Mesothelial cell of epicardium (in vitro differentiated cells): ENCODE measurements at places on chromosomes 4 and X.

- no peak for DNase-seq
- H3K27me3 ChIP-seq: no peaks in the 10 kb centered on the region
- H3K36me3 ChIP-seq: peaks cover 33% of the 10 kb centered on the region
- H3K4me1 ChIP-seq: peaks cover 15% of the 10 kb centered on the region
- peak overlapping the region; percentile 64 for H3K27ac ChIP-seq
These were observed 16.2 kb downstream of the PRKX start for GRCh38 chrX:3697220-3697684.

DNA sequence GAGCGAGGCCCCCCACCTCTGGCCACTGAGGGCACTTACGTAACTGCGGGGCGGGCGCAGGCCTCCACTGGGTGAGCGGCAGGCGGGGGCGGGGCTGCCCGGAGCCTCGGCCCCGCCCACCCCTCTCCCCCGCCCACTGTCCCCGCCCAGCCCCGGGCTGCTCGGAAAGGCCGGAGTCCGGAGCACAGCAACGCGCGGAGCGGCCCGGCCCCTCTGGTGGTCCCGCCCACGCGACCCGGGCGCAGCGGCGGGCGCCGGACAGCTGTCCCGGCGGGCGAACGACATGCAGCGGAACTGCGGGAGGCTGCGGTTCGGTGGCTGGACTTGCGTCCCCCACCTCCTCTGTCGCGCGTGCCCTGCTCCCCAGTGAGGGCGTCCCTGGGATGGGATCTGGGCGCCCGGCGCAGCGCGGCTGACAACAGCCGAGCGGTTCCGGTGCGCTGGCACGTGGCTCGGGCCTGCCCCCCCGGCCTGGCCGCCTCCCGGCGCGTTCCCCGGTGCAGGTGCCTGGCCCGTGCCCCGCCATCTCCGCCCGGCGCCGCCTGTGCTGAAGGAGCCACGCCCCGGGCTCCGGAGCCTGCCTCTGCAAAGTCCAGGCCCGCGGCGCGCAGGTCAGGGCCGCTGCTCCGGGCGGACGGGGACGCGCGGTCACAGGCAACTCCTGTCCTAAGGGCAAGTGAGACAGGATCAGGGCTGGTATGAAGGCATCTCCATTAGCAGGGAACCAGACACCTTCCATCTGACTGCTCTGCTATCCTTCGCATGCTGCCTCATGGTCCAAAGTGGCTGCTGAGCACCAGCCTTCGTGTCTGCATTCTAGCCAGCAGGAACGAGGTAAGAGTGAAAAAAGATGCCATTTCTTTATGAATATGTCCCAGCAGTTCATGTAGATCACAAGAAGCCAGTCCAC is 21.8 kb upstream of the JAKMIP1 start:
- no peaks in the 10 kb centered on the region for H3K36me3 ChIP-seq
- peak overlapping the region; percentile 55 for H3K4me3 ChIP-seq
- no peaks in the 10 kb centered on the region for H3K4me1 ChIP-seq
- DNase-seq: peak; percentile 42

DNA sequence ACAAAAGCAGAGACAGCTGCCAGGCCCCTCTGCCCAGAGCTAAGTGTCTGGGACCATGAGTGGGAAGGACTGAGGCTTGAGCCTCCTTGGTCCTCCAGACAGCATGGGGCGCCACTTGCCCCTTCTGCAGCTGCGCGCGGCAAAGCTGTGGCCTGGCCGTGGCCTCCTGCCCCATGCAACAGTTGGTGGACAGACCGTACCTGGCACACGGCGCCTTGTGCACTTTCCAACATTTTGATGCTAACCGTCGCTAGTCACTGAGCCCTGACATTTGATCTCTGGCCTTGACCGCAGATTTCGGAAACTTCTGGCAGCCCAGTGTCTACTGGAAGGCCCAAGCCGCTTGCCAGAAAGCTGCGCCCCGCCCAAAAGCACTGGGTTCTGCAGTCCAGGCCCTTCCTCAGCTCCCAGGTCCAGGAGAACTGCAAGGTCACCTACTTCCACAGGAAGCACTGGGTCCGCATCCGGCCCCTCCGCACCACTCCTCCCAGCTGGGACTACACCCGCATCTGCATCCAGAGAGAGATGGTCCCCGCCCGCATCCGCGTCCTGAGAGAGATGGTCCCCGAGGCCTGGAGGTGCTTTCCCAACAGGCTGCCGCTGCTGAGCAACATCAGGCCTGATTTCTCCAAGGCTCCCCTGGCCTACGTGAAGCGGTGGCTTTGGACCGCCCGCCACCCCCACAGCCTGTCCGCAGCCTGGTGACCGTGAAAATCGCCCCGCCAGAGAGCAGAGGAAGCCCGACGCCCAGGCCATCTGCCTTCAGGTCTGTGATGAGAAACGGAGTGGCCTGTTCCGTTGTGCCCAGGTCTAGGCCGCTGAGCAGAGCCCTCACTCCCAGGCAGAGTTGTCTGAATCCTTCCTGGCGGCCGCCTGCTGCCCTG is 35.3 kb upstream of the CA5B start:
- peaks cover under 1% of the 10 kb centered on the region for H3K36me3 ChIP-seq
- no peaks in the 10 kb centered on the region for H3K27me3 ChIP-seq
- H3K4me1 ChIP-seq: no peaks in the 10 kb centered on the region

DNA sequence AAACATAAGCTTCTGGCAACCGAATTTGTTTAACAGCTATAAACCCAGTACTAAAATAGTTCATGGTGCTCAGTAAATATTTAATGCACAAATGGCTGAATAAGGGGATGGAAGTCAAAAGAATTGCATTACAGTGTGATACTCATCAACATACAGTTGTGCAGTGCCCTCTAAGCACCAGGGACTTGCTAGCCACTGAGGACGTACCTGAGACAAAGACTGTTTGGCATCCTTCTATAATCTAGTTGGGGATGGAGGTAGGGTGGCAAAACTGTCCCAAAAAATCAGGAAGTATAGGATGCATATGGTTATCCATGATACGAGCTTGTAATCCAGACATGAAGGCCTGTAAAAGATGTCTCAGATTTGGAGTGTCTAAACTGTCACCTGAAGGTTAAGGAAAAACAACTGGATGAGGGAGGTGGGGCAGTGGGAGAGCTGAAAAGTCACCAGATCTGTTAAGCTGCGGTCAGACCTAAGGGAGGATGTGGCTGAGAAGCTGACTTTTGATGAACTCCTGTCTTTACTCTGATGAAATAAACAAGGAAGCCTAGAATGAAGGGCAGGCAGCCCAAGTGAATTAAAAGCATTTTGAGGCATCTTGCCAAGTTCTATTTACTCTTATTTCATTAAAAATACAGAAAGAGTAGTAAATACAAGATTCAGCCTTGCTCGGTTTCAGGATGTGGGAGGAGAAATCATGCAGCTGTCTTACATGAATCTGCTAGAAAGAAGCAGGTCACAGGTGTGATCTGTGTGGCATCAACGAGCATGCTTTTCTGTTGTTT is 12.0 kb upstream of the CD38 start:
- H3K4me3 ChIP-seq: no peak overlapping the region
- no peaks in the 10 kb centered on the region for H3K36me3 ChIP-seq
- H3K4me1 ChIP-seq: no peaks in the 10 kb centered on the region
- no peak overlapping the region for H3K27ac ChIP-seq
- H3K27me3 ChIP-seq: peaks cover 2% of the 10 kb centered on the region
- no peak for DNase-seq

GRCh38 chrX:109856974-109857373 is 123.9 kb upstream of the ACSL4 start:
- H3K27me3 ChIP-seq: no peaks in the 10 kb centered on the region
- no peak for DNase-seq
- H3K4me3 ChIP-seq: no peak overlapping the region
- H3K36me3 ChIP-seq: no peaks in the 10 kb centered on the region
- H3K4me1 ChIP-seq: peaks cover 10% of the 10 kb centered on the region
- H3K27ac ChIP-seq: no peak overlapping the region

GRCh38 chr4:2535376-2536192 is 863 bp upstream of the FAM193A start:
- peak; percentile 72 for DNase-seq
- peaks cover 15% of the 10 kb centered on the region for H3K4me1 ChIP-seq
- peak overlapping the region; percentile 97 for H3K4me3 ChIP-seq
- peak overlapping the region; percentile 99 for H3K27ac ChIP-seq

GRCh38 chrX:130014770-130015169 is 32.3 kb downstream of the BCORL1 start:
- peaks cover 5% of the 10 kb centered on the region for H3K4me1 ChIP-seq
- no peak overlapping the region for H3K4me3 ChIP-seq
- H3K27ac ChIP-seq: no peak overlapping the region
- no peaks in the 10 kb centered on the region for H3K27me3 ChIP-seq

DNA sequence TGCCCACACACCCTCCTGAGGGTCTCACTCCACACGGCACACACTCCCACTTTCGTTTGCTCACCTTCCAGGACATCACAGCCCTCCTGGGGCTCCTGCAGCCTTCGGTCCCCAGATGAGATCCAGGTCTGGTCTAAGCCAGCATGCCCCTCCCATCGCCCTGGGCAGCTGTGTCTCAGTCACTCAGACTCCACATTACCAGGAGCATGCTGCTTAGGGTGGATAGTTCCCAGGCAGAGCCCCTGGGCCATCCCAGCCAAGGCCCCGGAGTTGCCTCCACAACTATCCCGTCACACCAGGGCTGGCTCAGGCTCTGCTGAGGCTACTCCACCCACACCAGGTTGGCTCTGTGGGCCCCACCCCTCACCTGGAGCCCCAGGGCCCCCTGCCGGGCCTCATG is 50.4 kb upstream of the PSAPL1 start:
- DNase-seq: no peak
- no peak overlapping the region for H3K27ac ChIP-seq
- peaks cover 11% of the 10 kb centered on the region for H3K4me1 ChIP-seq
- no peak overlapping the region for H3K4me3 ChIP-seq

DNA sequence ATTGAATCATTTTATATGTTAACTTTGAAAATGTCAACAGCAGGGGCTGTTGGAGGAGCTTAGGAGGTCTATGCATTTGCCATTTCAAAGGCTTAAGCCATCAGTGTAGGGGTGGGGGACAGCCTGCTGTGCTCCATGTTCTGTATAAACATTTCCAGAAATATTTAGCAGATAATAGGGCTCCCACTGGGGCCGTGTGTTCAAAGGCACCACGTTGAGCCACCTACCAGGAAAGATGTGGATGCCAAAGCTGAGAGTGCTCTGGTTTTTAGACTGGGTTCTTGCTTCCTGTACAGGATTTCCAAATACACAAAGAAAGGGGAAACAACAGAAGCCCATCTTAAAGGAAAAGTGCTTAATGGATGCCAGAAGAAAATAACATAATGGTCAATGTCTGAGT is 219.5 kb downstream of the CENPC start:
- peaks cover 17% of the 10 kb centered on the region for H3K4me1 ChIP-seq
- H3K27me3 ChIP-seq: peaks cover 9% of the 10 kb centered on the region
- no peak overlapping the region for H3K4me3 ChIP-seq
- no peak for DNase-seq

DNA sequence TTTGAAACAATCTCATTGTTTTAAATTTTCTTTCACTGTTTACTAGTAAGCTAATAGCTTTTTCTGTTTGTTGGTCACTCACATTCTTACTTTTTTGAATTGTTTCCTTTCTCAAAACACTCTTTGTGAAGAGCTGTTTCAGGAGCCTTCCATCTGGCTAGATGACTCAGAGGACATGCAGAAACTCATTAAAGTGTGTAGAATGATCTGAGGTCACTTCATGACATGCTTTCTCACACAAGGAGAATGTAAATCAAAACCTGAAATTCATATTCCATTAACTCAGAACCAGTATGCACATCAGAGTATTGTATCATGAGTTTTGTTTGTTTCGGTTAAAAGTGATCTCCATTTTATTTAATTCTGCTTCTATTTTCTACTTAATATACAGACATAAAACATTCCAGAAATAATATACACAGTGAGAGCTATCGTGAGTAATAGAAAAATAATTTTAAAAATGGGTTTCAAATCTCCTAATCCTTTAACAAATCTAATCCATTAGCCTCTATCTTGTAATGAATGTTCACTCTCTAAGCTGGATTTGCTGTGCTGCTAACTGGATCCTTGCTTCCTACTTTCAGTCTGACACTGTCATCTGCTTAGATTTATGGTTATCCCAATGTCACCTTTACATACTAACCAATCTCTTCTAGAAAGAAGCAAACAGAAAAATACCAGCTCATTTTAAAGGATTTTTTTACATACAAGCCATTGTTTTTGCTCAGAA is 449.6 kb downstream of the FSTL5 start:
- no peaks in the 10 kb centered on the region for H3K36me3 ChIP-seq
- no peaks in the 10 kb centered on the region for H3K27me3 ChIP-seq
- H3K4me1 ChIP-seq: peaks cover 14% of the 10 kb centered on the region
- no peak overlapping the region for H3K27ac ChIP-seq

- peaks cover 3% of the 10 kb centered on the region for H3K36me3 ChIP-seq
- peaks cover 43% of the 10 kb centered on the region for H3K4me1 ChIP-seq
These were observed at the start of gene S100P for GRCh38 chr4:6693231-6694176. Gene S100P, plus strand, starts transcription at chr4:6693878. Its CDS starts 55 bp downstream, at chr4:6693933.

GRCh38 chrX:41276661-41277506 is 57.1 kb upstream of the DDX3X start:
- H3K4me1 ChIP-seq: peaks cover 2% of the 10 kb centered on the region
- no peaks in the 10 kb centered on the region for H3K27me3 ChIP-seq

DNA sequence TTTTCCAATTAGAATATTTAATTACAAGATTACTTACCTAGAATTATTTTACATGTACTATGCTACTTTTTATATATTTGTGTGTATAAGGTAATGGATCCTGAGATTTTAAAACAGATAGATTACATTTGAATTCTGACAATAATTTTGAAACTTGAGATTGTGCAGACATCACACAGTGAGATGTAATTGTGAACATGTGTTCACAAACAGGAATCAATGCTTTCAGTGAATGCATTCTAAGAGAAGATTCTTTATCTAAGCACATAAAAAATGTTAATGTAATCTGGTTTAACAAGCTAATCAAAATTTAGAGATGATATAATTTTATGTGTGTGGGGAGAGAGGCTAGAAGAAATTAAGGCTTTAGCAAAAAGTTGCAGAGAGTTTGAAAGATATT is 1925.5 kb downstream of the ARAP2 start:
- no peaks in the 10 kb centered on the region for H3K27me3 ChIP-seq
- DNase-seq: no peak
- no peaks in the 10 kb centered on the region for H3K36me3 ChIP-seq
- H3K4me1 ChIP-seq: peaks cover 11% of the 10 kb centered on the region

- no peak overlapping the region for H3K27ac ChIP-seq
- H3K4me1 ChIP-seq: peaks cover 2% of the 10 kb centered on the region
- peaks cover 89% of the 10 kb centered on the region for H3K27me3 ChIP-seq
- H3K36me3 ChIP-seq: no peaks in the 10 kb centered on the region
- no peak for DNase-seq
- no peak overlapping the region for H3K4me3 ChIP-seq
These were observed 135.6 kb upstream of the ZIC3 start for GRCh38 chrX:137430301-137430700.

DNA sequence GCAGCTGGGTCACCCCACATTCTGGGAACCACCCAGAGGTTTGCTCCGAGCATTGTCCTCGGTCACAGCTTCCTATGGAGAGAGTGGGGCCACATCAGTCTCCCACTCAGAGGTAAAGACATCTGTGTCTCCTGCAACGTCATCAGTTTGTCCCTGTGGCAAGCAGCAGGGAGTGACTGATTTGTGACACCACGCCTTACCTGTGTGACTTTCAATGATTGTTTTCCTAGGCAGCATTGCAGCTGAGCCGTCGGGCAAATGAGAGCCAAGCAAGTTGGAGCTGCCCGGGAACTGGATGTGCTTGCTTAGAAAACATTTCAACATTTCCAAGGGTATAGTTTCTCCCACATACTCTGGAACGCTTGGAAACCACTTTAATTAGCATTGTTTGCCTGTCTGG is 29.7 kb upstream of the HELT start:
- no peaks in the 10 kb centered on the region for H3K36me3 ChIP-seq
- no peak for DNase-seq
- H3K27ac ChIP-seq: no peak overlapping the region
- H3K4me3 ChIP-seq: no peak overlapping the region

- no peaks in the 10 kb centered on the region for H3K27me3 ChIP-seq
- no peak overlapping the region for H3K4me3 ChIP-seq
- no peaks in the 10 kb centered on the region for H3K36me3 ChIP-seq
- no peak overlapping the region for H3K27ac ChIP-seq
These were observed 50.8 kb upstream of the MBNL3 start for GRCh38 chrX:132539611-132540010.
